Right renal pelvis (tissue), 4 donors: ENCODE measurements at places on chromosomes 1 and 21. TPM values are rescaled to one million over a fixed set of nuclear protein-coding genes. Genes with fewer than 3 reads are reported as not detected.

- DNase-seq = no peak
These were observed at the start of gene HPCA for GRCh38 chr1:32886004-32886827. TSS of gene HPCA (plus strand) at chr1:32886491. CDS start at chr1:32888899, 2,408 bp downstream.

- DNase-seq = no peak
These were observed 49.7 kb upstream of the IFI44L start for GRCh38 chr1:78570539-78570938.

DNA sequence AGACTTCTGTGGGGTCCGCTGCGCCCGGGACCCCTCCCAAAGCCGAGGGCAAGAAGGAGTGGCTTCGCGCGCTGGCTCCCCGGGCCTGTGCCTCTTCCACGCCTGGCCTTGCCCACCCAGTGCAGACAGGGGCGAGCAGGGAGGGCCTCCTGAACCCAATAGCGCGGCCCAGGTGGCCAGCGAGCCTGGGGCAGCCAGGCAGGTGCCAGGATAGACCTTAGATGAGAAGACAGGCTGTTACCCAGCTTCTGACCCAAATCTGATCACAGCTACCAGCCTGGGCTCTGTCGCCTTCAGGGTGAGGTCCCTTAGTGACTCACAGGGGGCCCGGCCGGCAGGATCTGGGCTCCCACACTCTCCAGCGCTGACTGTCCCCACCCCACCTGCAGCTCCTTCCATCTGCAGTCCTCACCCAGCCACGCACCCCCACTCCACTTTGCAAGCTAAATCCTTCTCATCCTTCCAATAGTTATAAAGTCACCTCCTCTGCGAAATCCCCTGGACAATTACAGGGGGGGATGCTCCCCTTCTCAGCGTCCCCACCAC lies 9.6 kb downstream of the CLEC20A start:
- no peak for DNase-seq

The CD1C gene
- polyA plus RNA-seq = 1.0 TPM
